ENCODE measurements at places on chromosomes 1 and 21.

GRCh38 chr1:102219463-102219862, 222.7 kb upstream of the OLFM3 start:
- DNase-seq: no peak

DNA sequence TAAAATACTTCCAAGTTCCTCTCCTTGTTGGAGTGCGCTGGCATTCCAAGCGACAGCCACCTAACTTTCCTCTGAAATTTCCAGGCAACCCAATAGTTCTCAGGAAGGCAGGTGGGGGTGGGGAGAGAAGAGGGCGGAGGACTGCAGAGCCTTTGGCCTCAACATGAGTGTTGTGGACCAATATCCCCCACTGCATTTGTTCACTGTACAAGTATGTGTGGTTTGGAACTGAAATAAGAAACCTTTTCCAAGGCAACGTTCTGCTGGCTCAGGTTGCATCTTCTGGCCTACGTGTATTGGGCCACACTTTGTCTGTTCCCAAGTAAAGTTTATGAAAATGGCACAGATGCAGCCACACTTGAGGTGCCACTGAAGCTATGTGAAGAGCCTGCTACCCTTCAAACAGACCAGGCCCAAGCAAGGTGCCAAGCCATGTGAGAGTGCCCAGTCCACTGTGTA, 153.4 kb downstream of the DHRS3 start:
- DNase-seq: peak; percentile 72

- no peak for DNase-seq
These were observed 22.1 kb upstream of the DIP2A start for GRCh38 chr21:46436621-46437020.

- DNase-seq: peak; percentile 80
These were observed 11.6 kb downstream of the TINAGL1 start for GRCh38 chr1:31587720-31588423.

- no peak for DNase-seq
These were observed 82.2 kb upstream of the C1orf105 start for GRCh38 chr1:172338295-172338735.

- DNase-seq: no peak
These were observed 23.7 kb downstream of the SNX27 start for GRCh38 chr1:151635479-151636072.

GRCh38 chr1:91725989-91726721, 159.8 kb downstream of the TGFBR3 start:
- no peak for DNase-seq

DNA sequence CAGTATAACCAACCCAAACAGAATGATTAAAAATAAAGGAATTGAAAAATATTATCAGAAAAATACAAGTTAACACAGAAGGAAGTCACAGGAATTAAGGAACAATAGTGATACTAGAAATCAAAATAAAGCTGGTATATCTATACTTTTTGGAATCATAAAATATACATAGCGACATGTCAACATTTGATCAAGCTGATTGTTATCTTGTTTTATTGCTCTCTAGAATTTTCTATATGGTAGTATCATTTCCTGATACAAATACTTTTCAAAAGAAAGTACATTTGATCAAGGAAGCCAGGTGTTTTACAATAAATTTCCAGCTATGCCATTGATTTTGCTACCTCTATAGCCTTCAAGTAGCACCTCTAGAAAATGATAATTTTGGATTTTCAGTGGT, 489.5 kb upstream of the PKN2 start:
- DNase-seq: no peak

GRCh38 chr1:27366411-27367159, at the start of gene MAP3K6:
Gene MAP3K6, minus strand, starts transcription at chr1:27366961. Its CDS starts 364 bp downstream, at chr1:27366597.
- DNase-seq: peak; percentile 83

- peak; percentile 34 for DNase-seq
These were observed 18.9 kb upstream of the ZNF683 start for GRCh38 chr1:26391450-26391849.
